ENCODE measurements at places on chromosomes 5 and 9.

- no peak for DNase-seq
Measured at GRCh38 chr9:78437296-78437695, 140.4 kb downstream of the PSAT1 start.

GRCh38 chr9:73152953-73153352 is 1.3 kb downstream of the ANXA1 start:
- peak; percentile 48 for DNase-seq

GRCh38 chr9:111258875-111259271 is 71.2 kb downstream of the OR2K2 start:
- DNase-seq = no peak

DNA sequence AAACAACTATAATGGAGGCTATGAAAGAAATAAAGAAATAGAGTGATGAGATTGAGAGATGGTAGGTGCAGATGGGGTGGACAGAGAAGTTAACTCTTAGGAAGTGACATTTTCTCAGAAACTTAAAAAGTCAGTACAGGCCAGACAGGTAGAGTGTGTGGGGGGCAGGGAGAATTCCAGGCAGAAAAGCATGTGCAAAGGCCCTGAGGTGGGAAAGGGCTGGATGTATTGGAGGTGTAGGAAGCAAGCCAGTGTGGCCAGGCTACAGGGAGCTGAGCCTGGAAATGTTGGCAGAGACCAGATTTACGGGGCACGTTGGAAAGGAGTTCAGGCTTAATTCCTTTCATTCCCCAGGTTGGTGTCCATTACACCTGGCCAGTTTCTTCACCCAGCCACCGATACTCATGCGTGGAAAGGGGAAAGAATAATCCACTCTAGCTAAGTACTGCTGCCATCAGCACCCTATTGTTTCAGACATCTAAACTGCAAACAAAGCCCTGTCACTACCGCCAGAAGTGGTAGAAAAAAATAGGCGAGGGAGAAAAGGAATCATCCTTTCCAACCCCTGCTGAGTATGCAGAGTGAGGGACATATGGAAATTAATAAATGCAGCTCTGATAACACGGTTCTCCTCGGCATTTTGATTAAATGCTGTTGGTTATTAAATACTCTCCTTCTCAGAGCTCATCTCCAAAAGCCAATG is 116.8 kb upstream of the GPR151 start:
- no peak for DNase-seq

DNA sequence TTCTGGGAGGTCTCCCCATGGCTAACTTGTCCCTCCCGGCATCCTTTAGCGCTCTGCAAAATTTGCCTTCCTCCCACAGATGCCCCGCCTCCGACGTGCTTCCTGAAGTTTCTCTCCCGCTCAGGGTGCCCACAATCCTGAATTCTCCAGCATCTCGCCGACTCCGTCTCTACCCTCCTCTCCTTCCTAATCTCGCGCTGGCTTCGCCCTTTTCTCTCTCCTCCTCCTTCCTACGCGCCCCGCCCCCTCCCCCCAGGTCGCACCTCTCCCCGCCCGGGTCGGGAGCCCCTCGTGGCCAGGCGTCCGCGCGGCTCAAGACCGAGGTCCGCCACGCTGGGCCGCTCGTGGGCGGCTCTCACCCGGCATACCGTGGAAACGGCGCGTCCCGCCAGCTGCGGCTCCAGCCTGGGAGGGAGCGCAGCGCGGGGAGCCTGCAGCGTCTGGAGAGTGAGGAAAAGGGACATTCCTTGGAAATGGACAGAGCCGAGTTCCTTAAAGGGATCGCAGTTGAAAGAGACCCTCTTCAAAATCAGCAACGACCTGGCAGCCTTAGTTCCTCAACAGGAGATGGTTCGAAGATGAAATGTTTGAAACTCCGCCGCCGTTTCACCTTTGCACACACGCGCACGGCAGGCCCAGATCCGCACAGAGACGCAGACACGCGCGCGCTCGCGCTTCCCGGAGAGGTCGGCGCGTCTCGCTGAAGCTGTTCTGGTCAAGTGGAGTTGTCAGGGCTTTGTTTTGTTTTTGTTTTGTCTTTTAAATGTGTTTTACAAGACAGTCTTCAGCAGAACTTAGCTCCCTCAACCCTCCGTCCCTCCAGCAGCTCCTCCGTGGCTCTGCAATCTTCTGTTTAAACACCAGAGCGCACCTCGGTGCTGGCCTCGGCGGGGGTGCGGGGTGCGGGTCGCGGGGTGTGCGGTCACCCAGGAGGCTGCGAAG is 5.0 kb upstream of the IRX2 start:
- DNase-seq = peak; percentile 87

DNA sequence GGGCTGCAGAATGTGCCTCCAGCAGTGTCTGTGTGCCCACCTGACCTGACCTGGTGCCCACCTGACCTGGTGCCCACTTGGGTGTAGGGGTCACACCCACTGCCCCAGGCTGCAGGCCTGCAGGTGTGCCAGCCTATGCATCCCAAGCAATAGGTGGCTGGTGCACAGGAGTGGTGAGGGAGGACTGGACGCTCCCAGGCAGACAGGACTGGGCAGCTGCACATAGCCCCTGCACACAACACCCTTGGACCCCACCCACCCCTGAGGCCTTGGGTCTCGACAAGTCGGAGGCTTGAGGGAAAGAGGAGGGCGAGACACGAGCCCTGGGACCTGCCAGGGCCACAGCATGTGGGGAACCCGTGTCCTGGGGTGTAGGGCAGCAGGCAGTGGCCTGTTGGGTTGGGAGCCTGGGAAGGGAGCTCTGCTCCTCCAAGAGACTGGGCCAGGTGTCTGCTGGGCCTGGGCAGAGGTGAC is 10.8 kb upstream of the NRARP start:
- DNase-seq = no peak

- DNase-seq = no peak
Measured at GRCh38 chr5:104050436-104050835, 487.8 kb upstream of the NUDT12 start.

DNA sequence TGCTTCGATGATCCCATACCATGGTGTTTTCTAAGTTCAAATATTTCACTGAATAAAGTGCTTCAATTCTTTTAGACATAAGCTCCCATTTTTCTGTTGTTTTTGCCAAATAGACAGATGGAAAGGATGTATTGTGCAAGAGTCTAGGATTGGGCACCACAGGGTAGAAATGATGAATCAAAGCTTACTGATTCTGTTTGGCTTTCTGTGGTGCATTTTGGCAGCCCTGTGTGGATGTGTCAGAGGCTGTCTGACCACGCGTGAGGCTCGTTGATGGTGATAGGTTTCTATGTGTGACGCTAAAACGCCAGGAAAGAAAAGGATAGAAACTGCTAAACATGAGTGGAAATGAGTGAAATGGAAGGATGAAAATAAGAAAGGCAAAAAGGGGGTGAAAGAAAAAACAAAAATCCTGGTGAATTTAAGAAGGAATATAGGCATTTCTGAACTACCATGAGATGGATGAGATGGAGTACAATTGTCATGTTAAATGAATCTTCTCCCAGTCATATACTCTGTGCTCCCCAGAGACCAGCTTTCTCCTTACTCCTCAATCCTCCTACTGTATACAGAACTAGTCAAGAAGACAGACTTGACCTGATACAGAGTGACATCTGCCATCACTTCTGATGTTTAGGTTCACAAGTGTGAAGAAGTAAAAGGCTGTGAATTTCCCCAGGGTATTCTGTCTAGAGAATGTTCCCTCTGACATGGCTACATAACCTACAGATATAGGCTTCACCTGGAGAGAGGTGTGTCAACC is 54.4 kb downstream of the ANKH start:
- peak; percentile 99 for DNase-seq

GRCh38 chr5:156515803-156516360 is 188.9 kb downstream of the SGCD start:
- DNase-seq = no peak

- no peak for DNase-seq
Measured at GRCh38 chr5:56734091-56734694, 81.2 kb upstream of the MAP3K1 start.

GRCh38 chr9:20884985-20885593 is 146.4 kb downstream of the HACD4 start:
- DNase-seq = peak; percentile 64

- DNase-seq = no peak
Measured at GRCh38 chr5:58037899-58038298, 422.0 kb downstream of the PLK2 start.

DNA sequence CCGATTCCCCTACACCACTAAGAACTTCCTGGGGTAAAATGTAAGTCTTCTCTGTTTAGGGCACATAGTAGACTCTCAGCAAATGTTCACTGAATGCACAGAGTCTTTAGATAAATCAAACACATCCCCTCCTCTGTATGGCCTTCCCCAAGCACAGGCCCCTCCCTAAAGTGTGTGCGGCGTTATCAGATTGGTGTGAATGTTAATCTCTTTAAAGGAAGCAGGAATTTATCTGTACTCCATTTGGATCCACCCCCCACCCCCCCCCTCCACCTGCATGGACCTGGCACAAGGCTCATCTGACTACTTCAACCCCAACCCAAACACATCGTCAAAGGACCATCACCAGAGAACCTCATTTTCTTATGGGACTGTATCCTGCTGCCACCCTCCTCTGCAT is 6.3 kb downstream of the PCDH1 start:
- DNase-seq = no peak

GRCh38 chr5:159096924-159097783 is 2.6 kb downstream of the EBF1 start:
- no peak for DNase-seq

- no peak for DNase-seq
Measured at GRCh38 chr9:113973226-113973625, 97.1 kb downstream of the ZNF618 start.

GRCh38 chr5:79851391-79851863 is 139.6 kb downstream of the MTX3 start:
- DNase-seq = no peak

GRCh38 chr5:127909821-127910220 is 173.7 kb upstream of the SLC12A2 start:
- no peak for DNase-seq

GRCh38 chr5:132456296-132456986 is 34.1 kb downstream of the IRF1 start:
- peak; percentile 35 for DNase-seq

- peak; percentile 31 for DNase-seq
Measured at GRCh38 chr9:117707561-117707960, 3.4 kb downstream of the TLR4 start.

- no peak for DNase-seq
Measured at GRCh38 chr5:58021466-58021865, 438.4 kb downstream of the PLK2 start.

DNA sequence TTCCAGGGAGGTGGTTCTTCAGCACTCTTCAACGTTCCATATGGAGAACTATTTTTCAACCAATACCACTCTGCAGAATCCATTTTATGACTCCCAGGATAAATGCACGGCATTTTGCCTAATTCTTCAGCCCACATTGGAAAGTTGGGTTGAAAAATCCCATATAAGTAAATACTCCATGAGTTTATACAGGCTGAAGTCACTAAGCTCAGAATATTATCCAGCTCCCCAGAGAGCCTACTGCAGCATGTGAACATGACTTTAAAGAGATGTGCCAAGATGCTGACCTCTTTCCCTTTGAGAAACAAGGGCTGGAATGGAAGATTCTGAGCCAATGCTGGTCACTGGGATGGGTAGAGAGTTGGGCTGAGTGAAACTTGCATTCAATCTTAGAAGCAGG is 111.9 kb upstream of the SLIT3 start:
- DNase-seq = peak; percentile 76

- peak; percentile 65 for DNase-seq
Measured at GRCh38 chr5:91499943-91500531, 116.9 kb upstream of the ARRDC3 start.

GRCh38 chr9:72309364-72310133 is 55.5 kb downstream of the ZFAND5 start:
- DNase-seq = peak; percentile 35

DNA sequence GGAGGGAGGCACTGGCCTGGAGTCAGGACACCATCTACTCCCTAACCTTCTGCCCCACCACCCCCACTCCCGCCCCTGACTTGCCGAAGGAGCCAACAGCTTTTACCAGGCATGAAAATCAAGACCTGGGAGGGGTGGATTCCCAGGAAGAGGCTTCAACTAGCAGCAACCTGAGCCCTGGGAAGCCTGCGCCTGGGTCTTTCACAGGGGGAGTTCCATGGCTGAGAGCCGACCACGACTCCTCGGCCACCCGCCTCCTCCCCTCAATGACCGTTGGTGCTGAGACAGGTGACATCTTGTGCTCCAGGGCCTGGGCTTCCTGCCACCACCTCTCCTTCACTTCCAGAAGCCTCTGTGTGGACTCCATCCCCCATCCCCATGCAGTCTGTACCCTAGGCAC is 37.1 kb downstream of the BARX1 start:
- DNase-seq = no peak

- DNase-seq = no peak
Measured at GRCh38 chr9:99516657-99517049, 294.6 kb downstream of the SEC61B start.

GRCh38 chr5:179801304-179802206 is 5.1 kb downstream of the MGAT4B start:
- DNase-seq = peak; percentile 64

- DNase-seq = no peak
Measured at GRCh38 chr9:129474740-129475404, 146.0 kb downstream of the C9orf50 start.

DNA sequence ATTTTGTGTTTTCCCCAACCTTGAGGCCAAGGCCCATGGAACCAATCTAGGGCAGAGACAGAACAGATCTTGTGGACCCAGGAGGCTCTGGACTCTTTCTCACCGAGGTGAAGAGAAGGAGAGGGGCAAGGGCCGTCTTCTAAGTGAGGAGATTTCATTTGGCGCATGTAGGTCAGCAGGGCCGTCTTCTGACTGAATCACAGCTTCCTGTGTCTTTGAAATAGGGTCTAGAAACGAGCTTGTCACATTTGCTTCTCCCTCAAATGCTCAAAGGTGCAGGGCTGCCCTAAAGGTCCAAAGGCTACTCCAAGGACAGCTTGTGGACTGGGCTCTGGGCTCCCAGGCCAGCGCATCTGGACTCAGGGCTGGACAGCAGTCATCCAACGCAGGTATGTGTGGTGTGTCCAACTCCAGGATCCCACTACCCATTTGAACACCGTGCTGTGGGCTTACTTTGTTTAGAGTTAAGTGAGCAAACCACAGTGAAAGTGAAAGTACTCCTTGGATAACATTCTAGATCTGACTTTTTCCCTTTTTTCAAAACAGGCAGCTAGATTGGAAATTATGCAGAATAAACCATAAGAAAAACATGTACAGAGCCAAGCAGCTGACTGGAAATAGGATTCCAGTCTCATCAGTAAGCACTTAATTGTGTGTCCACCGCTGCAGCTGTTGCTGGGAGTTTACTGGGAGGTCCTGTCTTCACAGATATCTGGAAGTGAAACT is 357.0 kb downstream of the GADD45G start:
- peak; percentile 39 for DNase-seq
